ENCODE measurements at places on chromosomes 3 and 15.

DNA sequence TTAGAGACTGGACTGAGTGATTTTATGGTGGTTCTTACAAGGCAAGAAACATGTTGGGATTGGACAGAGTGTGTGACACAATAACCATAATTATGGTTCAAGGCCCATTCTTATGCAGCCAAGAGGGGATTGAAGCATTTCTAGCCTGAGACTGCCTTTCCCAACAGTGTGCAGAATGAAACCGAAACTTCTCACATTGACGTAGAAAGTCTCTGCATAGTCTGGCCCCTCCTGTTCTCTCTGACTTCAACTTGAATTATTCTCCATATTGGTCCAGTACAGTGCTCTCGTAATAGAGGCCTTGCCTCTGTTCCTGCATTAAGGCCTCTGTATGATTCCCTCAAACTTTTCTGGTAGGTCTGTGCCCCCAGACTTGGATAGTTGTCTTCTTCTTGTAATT, 138.3 kb downstream of the DIPK2A start:
- DNase-seq, result no peak

GRCh38 chr15:82530606-82531379, 9.5 kb downstream of the RPS17 start:
- DNase-seq, result peak; percentile 83

DNA sequence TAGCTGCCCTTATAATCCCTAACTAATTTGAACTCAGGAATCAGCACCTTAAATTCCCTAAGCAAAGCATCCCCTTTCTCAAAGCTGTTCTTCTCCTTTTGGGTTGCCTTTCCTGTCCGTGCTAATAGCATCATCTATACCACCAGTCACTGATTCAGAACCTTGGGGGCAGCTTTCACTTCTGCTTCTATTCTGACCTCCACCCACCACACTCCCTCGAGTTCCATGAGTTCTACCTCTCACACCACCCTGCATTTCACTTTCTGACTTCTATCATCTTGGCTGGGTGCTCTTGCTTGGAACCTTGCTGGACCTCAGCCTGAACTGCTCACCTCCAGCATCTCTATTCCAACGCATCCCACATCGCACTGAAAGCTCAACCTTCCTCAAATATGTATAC, 55.4 kb upstream of the KCNMB2 start:
- no peak for DNase-seq

DNA sequence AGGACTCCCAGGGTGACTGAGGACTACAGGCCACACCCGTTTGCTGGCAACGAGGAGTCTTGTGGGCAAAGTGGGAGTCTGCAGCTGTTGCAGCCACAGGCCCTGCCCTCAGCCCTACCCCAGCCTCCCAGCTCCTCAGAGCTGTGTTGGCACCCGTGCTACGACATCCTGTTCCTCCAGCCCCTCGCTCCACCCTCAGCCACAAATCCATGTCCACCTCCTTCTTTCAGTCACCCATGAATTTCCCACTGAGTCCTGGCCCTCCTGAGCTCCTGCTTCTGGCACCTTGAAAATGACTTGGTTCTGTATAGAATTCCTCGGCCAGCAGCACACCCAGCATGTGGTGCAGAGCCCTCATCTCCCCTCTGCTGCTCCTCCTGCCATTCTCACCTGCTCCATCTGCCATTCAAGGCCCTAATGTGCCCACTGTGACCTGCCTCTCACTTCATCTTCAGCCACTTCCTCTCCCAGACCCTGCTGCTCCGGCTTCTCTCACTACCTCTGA, 20.9 kb upstream of the VILL start:
- peak; percentile 24 for DNase-seq

- DNase-seq, result no peak
Measured at GRCh38 chr15:39997031-39997430, 42.0 kb downstream of the SRP14 start.

DNA sequence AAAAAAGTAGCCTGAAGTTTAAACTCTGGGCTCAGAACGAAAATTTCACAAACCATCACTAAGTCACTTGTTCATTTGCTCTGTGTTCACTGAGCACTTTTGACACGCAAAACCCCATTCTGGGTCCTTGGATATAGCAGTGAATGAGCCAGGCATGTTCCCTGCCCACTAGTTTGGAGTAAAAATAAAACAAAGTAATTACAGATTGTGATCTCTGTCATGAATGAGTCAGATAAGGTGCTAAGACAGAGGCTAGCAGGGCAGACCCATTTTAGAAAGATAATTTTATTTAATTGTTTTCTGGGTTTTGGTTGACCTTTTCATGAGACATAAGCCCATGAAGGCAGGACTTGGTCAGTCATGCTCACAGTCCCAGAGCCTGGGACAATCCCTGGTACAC, 84.1 kb upstream of the ARHGEF3 start:
- DNase-seq, result no peak

DNA sequence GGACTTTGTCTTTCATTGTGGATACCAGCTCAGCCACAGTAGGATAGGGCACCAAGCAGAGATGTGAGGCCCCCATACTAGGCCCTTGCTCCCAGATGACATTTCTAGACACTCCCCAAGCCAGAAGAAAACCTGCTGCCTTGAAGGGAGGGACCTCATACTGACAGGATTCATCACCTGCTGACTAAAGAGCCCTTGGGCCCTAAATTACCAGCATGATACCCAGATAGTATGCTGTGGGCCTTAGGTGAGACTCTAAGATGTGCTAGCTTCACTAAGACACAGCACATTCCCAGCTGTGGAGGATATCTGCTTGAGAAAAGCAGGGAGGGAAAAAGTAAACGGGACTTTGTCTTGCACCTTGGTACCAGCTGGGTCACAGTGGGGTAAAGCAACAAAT, 324.0 kb downstream of the TBL1XR1 start:
- DNase-seq, result no peak

GRCh38 chr3:143367171-143367570, 247.6 kb downstream of the CHST2 start:
- DNase-seq, result no peak

GRCh38 chr3:65556934-65557577, 481.7 kb downstream of the MAGI1 start:
- no peak for DNase-seq

DNA sequence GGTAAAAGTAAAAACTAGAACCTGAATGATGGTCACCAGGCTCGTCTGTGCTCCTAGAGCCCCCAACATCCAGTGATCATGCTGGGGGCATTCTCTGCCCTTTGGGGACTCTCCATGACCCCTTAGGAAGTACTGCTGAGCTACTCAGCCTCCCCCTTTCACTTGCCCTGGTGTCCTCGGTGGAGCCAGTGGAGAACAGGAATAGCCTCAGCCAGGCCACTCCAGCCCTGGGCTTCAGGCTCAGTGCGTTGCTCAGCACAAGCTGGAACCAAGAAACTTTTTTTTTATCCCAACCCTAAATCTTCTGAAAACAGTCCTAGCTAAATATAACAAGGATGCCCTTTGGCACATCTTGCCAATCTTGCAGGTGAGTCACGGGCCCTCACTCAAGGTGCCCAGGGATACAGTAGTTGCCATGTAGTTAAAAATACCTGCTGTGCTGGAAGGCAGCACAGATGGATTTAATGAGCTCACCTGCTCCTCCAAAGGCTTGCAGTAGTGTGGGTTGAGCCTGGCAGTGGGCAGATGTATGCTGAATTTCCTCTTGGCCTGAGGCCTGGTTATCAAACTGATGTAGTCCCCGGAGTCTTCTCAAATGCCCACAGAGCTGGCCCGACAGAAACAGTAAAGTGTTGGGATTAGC, 46.9 kb upstream of the TMEM158 start:
- no peak for DNase-seq

DNA sequence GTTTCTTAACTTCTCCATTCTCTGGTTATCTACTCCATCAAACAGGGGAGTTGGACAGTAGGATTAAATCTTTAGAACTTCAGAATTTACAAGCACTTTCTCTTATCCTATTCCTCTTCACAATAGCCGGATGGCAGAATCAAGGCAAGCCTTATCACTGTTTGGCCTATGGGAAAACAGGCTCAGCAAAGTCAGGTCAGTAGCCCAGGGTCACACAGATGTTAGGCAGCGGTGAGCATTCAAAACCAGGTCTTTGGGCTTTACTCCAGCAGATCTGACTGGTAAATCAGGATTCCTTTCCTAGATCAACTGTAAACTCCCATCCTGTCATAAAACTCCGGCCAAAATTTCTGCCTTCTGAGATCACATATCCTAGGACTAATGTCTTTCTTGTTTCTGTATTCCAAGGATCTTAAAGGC, 258.4 kb downstream of the OPA1 start:
- DNase-seq, result no peak

- DNase-seq, result no peak
Measured at GRCh38 chr3:23159929-23160328, 43.2 kb upstream of the UBE2E2 start.

- no peak for DNase-seq
Measured at GRCh38 chr3:112397556-112397955, 64.6 kb downstream of the CD200 start.
